HS-5 (cell line): ENCODE measurements at places on chromosomes 2 and 18.

GRCh38 chr18:78561757-78562510, 417.7 kb upstream of the SALL3 start:
- no peak for DNase-seq

- no peak for DNase-seq
Observed at GRCh38 chr18:47758000-47758399, 172.5 kb downstream of the SMAD2 start.

GRCh38 chr2:10433947-10434885, 13.9 kb downstream of the ODC1 start:
- DNase-seq, result no peak

GRCh38 chr18:49669403-49669802, 107.5 kb downstream of the LIPG start:
- DNase-seq, result no peak

GRCh38 chr2:84493514-84493913, 22.8 kb upstream of the DNAH6 start:
- DNase-seq, result peak; percentile 89

GRCh38 chr2:230898016-230898712, 26.9 kb downstream of the GPR55 start:
- no peak for DNase-seq

- DNase-seq, result no peak
Observed at GRCh38 chr2:105917688-105918087, 173.0 kb downstream of the NCK2 start.

- DNase-seq, result no peak
Observed at GRCh38 chr2:153963256-153963655, 91.5 kb downstream of the GALNT13 start.

DNA sequence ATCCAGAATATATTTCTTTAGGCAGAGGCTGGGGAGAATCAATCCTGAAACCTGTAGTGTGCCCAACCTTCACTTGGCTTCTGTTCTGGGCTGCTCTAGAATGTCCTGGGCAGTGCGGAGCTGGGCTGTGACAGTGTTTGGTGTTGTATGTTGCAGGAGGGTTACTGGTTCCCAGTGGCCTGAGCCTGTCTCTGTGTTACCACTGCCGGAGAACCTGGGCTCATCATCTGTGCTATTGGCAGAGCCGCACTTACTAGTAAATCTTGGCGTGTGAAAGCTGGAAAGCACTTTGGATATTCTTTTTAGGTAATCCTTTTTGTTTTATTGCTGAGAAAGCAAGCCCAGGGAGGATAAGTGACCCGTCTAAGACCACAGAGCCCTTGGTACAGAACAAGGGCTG, 412.9 kb downstream of the SLC4A3 start:
- no peak for DNase-seq

- DNase-seq, result no peak
Observed at GRCh38 chr18:41553716-41554115, 401.3 kb upstream of the PIK3C3 start.

DNA sequence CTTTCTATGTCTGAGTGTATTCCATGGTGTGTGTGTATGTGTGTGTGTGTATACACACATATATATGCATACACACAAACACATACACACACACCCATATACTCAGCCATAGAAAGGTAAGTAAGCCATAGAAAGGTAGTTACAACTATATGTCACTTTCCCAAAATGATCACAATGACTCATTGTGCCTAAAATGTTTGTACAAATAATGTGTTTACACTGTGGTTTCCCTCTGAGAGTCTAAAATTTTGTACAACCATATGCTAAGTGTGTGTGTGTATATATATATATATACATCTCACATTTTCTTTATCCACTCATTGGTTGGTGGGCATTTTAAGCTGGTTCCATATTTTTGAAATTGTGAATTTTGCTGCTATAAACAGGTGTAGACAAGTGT, 55.3 kb upstream of the CSRNP3 start:
- DNase-seq, result no peak

DNA sequence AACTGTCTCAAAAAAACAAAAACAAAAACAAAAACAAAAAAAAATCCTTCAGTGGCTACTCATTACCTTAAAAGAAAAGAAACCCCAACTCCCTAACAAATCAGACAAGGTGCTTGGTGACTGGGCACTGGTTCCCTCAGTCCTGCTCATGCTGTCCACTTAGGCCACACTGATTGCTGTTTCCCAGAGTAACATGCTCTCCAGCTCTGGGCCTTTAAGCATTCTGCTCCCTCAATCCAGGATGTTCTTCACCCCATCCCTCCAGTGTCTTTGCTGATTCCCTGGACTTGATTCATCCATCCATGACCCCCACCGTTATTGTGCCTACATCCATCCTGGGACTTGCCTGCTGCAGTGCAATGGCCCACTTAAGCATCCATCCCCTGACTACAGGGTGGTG, 16.4 kb upstream of the XPO1 start:
- DNase-seq, result no peak

DNA sequence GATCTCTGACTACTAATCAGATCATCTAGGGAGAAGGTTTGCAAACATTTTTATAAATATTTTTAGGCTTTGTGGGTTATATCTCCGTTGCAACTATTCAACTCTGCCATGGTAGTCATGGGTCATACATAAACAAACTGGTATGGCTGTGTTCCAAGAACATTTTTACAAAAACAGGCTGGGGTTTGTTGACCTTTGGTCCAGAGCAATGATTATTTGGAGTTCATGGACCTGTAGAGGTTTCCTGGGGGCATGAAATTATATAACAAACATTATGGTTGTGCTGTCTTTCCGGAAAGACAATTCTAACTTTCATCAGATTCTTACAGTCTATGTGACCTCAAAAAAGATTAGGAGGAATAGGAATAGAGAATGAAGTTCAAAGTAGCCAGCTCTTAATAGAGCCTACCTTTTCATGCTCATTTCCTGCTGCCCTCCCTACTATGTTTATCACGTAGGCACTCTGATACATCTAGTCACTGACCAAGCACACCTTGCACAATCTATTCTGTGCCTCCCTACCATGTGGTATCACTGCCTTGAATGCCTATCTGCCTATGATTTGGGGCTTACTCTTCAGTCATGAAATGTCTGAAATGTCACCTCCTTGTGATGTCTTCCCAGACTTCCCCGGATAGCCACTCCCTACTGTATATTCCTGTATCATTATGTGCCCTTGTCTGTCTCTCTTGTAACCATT, 102.4 kb upstream of the SCN1A start:
- DNase-seq, result no peak

GRCh38 chr2:192236136-192236535, 41.4 kb upstream of the TMEFF2 start:
- peak; percentile 82 for DNase-seq

DNA sequence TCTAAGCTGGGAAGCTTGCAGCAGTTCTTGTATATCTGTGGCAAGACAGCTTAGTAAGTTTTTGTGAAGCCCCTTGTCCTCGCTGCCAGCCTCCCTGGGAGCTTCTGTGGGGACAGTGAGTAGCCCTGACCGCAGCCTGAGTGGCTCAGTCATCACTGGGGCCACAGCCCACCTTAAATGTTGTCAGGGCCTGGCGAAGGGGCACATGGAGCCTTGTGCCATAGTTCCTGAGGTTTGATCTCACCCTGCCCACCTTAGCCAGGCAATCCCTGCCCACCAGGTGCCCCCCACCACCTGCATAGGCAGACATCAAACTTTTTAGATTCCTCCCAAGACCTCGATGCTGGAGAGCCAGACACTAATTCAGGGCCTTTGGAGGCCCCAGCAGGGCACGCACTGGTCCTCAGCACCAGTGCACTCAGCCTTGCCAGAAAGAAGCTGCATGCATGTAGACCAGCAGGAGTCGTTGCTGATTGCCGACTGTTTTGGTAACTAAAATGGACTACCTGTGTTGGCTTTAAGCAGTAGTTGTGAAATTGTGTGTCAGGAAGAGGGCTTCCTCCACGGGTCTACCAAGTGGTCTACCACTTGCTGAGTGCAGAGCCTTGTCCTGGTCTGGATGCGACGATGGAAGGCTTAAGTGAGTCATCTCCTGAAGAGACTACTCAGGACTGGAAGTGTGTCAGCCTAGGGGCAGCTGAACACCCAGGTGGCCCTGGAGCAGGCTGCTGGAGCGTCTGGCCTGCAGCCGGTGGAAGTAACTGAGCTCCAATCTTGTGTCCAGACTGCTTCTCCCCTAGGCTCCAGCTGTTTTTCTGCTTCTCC, 233.1 kb downstream of the SEPTIN10 start:
- no peak for DNase-seq

GRCh38 chr18:58562999-58563667, 65.8 kb downstream of the ALPK2 start:
- DNase-seq, result no peak

GRCh38 chr2:187884003-187884402, 329.8 kb upstream of the TFPI start:
- DNase-seq, result no peak

DNA sequence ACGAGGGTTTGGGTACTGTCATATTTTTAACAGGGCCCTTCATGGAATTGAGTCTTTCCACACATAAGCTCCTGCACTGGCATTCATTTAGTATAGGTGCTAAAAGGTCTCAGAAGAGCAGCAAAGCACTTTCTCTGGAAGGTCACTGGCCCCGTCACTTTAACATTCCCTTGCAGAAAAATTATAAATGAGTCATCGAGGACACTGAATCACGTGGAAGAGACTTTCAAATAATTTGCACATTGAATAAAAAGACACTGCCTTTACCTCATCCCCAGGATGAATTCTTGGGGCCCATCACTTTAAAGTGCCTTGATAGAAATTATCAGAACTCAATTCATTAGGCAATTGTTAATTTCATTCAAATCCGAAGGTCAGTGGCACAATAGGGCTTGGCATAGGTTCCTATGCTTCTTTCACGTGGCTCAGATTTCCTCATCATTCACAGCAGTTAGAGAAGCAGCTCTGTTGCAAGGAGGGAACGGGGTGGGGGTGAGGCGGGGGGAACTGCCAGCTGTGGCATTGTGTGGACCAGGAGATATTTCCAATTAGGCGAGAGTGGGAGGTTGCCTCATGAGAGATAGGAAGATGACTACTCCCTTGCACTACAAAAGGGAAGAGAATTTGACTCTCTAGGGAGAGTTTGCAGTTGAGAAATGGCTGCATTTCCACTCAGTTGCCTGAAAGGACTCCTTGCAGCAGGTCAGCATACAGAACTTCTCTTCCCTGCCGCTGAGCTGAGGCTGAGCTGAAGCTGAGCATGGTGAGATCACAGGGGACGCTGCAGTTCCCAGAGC, 86.3 kb upstream of the NPAS2 start:
- peak; percentile 99 for DNase-seq

DNA sequence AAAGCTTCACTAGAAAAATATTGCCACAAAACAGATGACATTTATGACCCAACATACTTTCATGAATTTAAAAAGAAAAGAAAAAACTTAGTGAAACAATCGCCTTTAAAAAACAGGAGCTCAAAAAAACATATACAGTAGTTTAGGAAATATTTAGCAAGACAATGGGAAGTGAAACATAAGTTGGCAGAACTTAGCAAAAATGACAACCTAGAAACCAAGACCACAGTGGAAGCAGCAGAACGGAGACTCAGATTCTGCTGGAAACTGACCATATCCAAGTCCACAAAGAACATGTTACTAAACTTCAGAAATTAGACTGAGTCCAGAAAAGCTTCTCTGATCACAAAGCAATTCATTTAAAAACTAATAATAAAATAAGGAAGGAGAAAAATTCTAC, 41.8 kb upstream of the CTAGE1 start:
- DNase-seq, result no peak

- DNase-seq, result no peak
Observed at GRCh38 chr2:58006952-58007284, 39.7 kb upstream of the VRK2 start.

DNA sequence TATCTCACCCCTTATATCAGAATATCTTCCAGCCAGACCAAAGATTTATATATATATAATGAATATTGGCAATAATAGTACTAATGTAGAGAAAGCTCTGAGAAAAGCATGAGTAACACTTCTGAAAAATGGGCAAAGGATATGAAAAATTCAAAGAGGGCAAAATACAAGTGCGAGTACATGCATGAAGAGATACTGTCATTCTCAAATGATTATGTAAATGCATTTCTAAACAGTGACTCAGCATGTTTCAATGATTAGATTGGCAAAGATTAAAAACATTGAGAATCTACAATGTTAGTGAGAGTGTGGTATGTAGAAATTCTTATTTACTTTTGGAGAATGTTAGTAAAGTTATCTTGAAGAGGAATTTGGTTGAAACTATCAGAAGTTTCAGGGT, 118.3 kb upstream of the NEDD4L start:
- peak; percentile 68 for DNase-seq

DNA sequence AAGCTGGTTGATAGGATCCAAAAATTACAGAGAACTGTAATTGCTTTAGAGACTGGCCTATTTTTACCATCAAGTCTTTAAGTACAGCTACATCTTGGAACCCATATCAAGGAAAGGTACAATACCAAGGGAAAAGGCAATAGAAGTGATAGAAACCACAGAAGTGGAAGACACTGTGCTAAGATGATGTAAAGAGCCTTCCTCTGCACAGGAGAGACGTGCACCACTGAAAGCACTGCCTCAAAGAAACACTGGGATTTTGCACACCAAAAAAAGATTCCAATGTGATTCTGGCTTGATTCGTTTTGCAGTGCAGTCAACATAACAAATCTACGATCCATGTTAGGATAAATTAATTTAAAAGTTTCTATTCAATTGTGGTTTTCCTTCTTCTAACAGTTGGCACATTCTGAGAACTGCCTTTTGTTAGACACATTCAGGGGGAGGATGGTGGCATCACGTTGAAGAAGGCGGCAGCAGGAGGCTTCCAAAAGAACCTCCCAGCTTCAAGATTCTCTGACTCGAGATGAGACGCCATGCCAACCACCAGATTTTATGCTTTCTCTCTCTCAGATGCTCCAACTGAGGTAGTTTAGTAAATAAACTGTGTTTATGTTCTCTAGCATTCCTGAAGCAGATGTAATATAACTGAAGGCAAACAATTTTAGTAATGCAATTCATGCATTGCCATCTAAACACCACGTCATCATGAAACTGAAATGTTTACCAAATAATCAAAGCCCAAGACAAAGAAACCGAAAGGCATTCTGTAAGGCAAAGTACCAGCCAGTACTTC, 102.9 kb downstream of the BCL2 start:
- no peak for DNase-seq

DNA sequence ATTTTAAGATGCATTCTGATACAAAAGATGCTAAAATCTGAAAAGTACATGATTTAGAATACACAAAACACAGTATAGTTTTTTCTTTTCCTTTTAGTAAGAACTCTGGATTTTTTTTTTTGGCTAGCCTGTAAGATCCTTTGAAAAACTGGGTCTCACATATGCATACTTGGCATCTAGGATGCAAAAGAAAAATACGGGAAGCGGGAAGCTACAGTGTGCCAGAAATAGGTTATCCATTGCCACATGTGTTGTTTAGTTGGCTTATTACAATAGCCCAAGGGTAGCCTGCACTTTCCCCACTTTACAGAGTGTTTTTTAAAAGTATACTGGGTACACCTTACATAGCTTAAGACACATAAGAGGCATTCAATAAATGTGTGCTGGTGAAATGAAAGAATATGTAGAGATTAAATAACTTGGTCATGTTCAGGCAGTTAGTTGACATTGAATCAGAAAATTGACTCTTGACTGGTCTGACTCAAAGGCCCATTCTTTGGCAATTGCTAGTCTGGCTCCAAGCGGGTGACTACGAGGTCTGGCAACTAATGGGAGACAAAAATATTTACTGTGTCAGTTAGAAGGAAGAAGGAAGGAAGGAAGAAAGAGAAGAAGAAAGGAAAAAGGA, 286.8 kb upstream of the TRIB2 start:
- DNase-seq, result peak; percentile 25

- no peak for DNase-seq
Observed at GRCh38 chr2:128196026-128196425, 105.0 kb downstream of the UGGT1 start.

GRCh38 chr2:55763721-55764120, 70.1 kb upstream of the PNPT1 start:
- DNase-seq, result no peak

- no peak for DNase-seq
Observed at GRCh38 chr2:185144159-185144919, 546.0 kb downstream of the ZNF804A start.
